ENCODE measurements at places on chromosomes 1 and 21.

DNA sequence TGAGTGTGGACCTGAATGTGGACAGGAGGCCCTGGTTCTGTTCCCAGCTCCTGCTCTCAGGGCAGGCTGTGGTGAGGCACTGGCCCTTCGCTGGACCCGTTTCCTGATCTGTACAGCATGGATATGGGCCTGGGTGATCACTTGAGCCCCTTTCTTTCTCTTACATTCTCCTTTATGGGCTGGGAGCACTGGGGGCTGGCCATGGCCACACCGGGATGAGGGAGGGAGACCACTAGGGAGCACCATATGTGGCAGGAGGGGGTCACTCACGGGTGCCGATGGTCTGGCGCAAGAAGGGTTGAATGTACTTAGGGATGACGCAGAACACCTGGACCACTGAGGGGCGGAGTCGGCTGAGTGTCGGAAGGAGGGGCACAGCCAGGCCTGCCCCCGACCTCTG lies 2.7 kb downstream of the DCST2 start:
- DNase-seq, result no peak

- DNase-seq, result no peak
Observed at GRCh38 chr1:177340601-177341067, 169.9 kb downstream of the BRINP2 start.

- no peak for DNase-seq
Observed at GRCh38 chr21:14088391-14088790, 122.4 kb downstream of the LIPI start.

GRCh38 chr1:226425004-226425378 lies 17.1 kb upstream of the PARP1 start:
- DNase-seq, result no peak

DNA sequence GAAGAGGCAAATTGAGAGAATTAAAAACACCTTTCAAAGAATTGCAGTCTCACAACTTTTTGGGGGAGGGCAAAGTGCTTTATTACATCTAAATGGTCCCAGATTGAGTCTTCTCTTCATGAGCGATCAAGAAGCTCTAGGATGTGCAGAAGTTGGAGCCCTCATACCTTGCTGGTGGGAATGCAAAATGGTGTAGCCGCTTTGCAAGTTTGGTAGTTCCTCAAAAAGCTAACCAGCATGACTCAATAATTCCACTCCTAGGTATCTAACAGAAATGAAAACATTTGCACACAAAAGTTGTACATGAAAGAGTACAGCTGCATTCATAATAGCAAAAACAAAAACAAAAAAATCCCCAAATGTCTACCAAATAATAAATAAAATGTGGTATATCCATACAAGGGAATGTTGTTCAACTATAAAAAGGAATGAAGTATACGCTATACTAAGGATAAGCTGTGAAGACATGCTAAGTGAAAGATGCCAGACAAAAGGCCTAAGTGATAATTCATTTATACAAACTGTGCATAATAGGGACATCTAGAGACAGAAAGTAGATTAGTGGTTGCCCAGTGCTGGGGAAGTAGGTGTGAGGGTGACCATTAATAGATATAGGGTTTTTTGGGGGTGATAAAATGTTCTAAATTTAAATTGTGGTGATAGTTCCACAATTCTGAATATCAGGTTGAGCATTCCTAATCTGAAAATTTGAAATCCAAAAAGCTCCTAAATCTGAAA lies 55.2 kb downstream of the SELENOF start:
- no peak for DNase-seq

DNA sequence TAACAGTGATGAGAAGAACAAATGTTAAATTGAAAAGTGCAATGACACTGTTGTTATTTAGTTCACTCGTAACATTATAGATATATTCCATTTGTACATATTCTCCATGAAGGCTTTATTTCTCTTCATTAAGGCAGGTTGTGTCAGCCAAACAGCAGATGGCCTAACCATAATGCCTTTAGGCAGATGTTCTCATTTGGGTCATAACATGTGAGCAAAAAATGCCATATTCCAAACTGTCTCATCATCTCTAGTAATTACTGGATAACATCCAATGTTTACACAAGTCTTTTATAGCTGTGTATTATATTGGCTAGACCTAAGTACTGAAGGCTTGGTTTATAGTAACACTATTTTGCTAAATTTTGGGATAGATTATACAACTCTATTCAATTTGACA lies 87.2 kb upstream of the CHODL start:
- DNase-seq, result no peak

GRCh38 chr1:178645157-178645807 lies 79.8 kb upstream of the RALGPS2 start:
- no peak for DNase-seq

- DNase-seq, result no peak
Observed at GRCh38 chr1:21503706-21504377, 5.4 kb upstream of the ALPL start.

GRCh38 chr21:32135401-32136363 lies 143.2 kb downstream of the MIS18A start:
- peak; percentile 53 for DNase-seq

- no peak for DNase-seq
Observed at GRCh38 chr1:199959033-199959774, 68.3 kb upstream of the NR5A2 start.

GRCh38 chr1:180264595-180264994 lies 34.5 kb downstream of the LHX4 start:
- no peak for DNase-seq

- peak; percentile 56 for DNase-seq
Observed at GRCh38 chr1:228646717-228647522, 88.4 kb upstream of the RHOU start.

- DNase-seq, result peak; percentile 59
Observed at GRCh38 chr1:36306210-36306901, at the start of gene SH3D21. SH3D21 (plus strand) TSS chr1:36306368; CDS start chr1:36306421, 53 bp downstream.

- DNase-seq, result no peak
Observed at GRCh38 chr1:198107091-198107501, 49.7 kb upstream of the NEK7 start.

DNA sequence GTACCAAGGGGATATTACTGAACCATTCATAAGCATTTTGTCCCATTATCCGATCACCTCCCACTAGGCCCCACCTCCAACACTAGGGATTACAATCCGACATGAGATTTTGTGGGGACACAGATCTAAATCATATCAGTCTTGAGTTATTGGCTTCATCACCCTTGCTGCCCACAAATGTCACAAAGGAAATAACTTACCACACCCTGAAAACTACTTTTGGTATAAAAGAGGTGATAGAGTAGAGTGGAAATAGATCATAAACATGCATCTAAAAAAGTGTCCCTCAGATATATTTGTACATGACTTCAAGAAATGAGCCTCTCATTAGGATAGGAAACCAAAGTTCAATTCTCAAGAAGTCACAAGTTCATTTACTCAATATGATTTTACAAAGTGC lies 22.6 kb upstream of the FCRL3 start:
- DNase-seq, result no peak

DNA sequence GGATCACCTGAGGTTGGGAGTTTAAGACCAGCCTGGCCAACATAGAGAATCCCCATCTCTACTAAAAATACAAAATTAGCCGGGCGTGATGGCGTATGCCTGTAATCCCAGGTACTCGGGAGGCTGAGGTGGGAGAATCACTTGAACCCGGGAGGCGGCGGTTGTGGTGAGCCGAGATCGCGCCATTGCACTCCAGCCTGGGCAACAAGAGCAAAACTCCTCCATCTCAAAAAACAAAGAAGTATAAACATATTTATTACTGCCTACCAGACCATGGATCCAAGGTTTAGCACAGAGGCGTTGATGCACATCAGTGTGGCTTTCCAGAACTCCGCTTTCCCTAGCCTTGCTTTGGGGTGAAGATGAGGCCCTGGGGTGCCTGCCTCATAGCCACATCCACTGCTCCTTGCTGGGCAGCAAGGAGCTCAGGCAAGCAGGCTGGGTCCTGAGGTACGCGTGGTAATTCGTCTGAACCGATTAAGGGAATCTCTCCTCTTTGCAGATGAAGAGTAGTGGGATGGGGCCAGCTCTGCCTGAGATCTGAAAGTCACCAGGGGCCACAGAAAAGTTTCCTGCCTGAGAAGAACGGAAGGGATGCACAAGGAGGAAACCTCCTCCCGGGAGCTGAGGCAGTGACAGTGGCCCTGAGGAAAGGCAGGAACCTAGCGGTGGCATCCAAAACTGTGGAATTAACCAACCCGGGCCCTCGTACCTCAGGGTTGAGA lies 52.3 kb upstream of the LBR start:
- DNase-seq, result no peak

DNA sequence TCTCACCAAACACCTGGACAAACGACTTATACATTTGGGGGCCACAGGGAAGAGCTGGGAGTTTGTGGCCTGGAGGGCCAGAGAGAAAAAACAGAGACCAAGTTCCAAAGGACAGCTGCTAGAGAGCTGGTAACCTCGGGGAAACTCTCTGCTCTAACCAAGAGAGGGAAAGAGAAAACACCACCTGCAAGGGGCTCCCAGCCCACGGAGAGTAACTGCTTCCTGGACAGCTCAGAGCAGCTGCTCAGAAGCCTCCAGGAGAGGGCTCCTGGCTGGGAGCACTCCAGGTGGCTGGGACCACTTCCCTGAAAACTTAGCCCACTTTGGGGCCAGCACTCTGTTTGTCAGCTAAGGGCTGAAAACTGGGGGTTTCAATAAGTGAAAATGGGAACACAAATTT lies 154.8 kb upstream of the GRIK3 start:
- no peak for DNase-seq

DNA sequence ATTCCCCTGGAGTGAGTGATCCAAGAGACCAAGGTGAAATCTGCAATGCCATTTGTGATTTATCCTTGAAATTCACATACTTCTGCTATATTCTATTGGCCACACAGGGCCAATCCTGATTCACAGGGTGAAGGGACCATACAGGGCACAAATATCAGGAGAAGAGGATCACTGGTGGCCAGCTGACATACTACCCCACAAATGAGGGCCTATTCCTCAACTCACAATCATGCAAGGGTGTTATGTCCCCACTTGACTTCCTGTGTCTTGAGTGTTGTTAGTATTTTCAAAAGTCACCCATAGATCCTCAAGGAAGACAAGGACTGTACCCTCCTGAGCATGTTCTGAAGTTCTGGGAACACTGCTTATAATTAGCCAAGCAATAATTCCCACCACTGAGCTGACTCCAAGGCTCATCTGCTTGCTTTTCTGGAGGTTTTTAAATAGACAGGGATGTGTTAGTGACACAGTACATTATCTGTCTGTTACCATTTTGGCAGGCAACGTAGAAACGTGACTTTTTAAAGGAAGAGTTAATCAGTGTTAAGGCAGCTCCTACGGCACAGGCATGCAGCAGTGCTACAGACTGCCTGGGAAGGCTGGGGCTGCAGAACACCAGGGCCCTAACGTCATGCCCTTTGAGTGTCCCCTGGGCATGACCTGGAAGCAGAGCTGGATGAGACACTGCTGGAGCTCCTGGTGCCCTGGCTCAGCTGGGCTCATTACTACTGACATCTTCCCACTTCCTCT lies 137.4 kb downstream of the FAM78B start:
- DNase-seq, result no peak

DNA sequence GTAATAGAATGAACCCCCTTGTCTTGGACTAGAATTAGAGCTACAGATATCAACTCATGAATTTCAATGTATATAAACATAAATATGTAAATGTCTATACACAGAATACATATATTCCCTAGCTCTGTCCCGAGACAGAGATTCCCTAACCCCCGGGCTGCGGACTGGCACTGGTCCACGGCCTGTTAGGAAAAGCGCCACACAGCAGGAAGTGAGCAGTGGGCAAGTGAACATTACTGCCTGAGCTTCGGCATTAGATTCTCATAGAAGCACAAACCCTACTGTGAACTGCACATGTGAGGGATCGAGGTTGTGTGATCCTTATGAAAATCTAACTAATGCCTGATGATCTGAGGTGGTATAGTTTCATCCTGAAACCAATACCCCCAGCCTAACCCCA lies 51.2 kb downstream of the PIK3R3 start:
- no peak for DNase-seq

GRCh38 chr1:30606166-30606565 lies 117.2 kb downstream of the MATN1 start:
- no peak for DNase-seq

GRCh38 chr1:104190821-104191220 lies 441.1 kb downstream of the AMY1C start:
- DNase-seq, result no peak

DNA sequence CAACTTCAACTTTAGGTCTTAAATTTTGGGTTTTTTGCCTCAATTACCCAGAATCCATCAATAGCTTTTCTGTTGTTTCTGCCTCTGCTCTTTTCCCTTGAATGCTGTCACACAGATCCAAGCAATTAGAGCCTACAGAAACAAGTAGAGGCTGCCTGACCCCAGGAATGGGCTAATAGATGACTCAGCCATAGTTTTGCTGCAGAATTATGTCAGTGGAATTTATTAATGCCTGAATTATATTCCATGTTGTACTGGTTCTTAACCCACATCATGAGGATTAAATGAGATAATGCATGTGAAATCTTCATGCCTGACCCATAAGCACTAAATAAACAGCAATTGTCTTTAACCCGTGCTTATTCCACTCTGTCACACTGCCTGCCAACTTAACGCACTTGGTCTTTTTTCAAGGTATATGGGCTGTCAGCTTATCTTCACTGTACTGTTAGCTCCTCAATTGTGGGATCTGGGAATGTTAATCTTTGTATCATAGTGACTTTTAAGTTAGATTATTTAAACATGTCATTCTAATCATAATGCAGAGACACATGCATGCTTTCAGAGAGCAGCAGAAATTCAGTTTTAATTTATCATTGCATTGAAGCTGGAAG lies 213.3 kb downstream of the ROR1 start:
- DNase-seq, result no peak

DNA sequence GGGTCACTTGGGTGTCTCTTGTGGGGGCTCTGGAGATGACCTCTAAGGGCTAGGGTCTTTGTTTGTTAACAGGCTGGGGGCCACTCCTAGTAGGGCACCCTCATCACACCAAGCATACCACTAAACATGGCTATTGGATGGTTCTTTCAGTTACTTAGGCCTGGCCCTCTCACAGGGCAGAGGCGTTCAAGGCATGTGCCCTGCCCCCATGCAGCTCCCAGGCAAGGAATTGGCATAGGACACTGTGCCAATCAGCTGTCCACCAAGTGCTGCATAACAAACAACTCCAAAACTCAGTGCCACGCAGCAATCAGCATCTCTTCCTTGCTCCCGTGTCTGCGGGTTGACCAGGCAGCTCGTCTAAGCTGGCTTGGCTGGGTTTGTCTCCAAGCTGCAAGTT lies 2.1 kb upstream of the KCNAB2 start:
- no peak for DNase-seq

- DNase-seq, result no peak
Observed at GRCh38 chr1:18481190-18481920, 625 bp downstream of the KLHDC7A start.

Measured in right forelimb (tissue), 1 donor.